ENCODE measurements at places on chromosomes 2 and 18. TPM values are rescaled to one million over a fixed set of nuclear protein-coding genes. Genes with fewer than 3 reads are reported as not detected.

Gene PROKR1
- not detected for total RNA-seq

Gene AGBL5
- total RNA-seq, result 25.2 TPM

Gene CLIP4
- total RNA-seq, result 184 TPM

Gene TXNDC2
- not detected for total RNA-seq

Gene RNPEPL1
- total RNA-seq, result 80.6 TPM

Gene XIRP2
- total RNA-seq, result not detected

DNA sequence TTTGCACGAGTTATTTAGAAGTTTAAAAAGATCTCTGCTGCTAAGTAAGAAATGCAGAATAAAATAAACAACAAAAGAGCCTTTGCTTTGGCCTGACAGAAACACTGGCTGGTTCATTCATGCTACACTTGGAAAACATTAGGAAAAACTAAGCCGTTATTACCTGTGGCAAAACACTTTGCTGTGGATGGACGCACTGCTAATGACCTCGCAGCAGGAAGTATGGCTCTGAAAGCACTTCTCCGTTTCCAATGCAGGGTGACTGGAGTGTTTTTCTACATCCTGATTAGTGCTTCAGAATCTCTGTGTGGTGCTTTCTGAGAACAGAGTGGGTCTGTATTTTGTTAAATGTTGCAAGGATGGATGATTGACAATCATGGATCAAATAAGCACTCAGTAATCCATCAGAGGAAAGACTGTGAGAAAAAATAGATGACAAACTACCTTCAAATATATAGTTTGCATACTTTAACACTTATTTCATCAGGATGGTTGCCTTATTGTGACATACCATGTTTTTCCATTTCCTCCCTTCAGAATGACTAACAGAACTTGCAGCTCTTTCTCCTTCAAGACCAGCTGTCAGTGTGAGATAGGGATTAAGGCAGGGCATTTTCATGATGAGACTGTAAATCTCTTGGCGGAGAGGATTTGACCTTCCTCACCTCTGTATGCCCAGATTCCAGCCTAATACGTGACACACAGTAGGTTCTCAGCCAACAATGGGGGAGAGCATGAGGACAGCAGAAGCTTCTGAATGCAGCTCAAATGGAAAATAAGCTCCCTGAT lies 38.0 kb downstream of the LINC00305 start:
- no peaks in the 10 kb centered on the region for H3K36me3 ChIP-seq
- no peak for DNase-seq
- no peak overlapping the region for H3K4me3 ChIP-seq
- H3K27ac ChIP-seq, result no peak overlapping the region

DNA sequence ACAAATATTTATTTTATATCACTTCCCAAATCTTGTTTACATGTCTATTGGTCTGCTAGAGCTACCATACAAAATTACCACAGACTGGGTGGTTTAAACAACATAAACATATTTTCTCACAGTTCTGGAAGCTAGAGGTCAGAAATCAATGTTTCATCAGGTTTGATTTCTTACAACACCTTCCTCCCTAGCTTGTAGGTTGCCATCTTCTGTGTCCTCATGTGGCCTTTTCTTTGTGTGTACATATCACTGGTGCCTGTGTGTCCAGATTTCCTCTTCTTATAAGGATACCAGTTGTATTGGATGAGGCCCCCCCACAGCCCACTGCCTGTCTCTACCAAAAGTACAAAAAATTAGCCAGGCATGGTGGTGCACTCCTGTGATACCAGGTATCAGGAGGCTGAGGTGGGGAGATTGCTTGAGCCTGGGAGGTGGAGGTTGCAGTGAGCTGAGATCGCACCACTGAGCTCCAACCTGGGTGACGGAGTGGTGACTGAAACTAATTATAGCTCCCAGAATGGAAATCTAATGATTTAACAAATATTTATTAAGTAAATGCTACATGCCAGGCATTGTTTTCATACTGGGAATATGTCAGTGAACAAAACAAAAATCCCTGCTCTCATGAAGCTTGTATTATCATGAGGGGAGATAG lies 13.6 kb downstream of the EML4 start:
- no peak overlapping the region for H3K4me3 ChIP-seq
- H3K27me3 ChIP-seq, result no peaks in the 10 kb centered on the region
- H3K4me1 ChIP-seq, result peaks cover 34% of the 10 kb centered on the region
- DNase-seq, result no peak

DNA sequence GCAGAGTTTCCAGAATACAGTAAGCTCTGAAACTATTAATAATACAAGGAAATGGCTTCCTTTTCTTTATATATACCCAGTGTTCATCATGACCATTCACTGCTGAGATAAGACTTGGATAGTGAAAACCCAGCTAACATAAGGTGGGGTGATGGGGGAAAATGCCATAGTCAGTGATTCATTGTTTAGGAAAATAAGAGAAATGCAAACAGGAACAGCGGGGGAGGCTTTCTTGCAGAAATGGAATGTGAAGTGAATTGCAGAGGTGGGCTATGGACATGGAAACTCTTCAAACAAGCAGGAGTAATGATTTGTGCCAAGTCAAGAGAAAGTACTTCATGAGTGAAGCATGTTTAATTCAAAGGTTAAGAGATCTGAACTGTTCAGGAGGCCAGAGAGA lies 519.4 kb downstream of the TDRD15 start:
- no peak overlapping the region for H3K4me3 ChIP-seq
- no peak overlapping the region for H3K27ac ChIP-seq
- DNase-seq, result no peak
- H3K36me3 ChIP-seq, result no peaks in the 10 kb centered on the region
- H3K4me1 ChIP-seq, result no peaks in the 10 kb centered on the region
- H3K27me3 ChIP-seq, result no peaks in the 10 kb centered on the region

DNA sequence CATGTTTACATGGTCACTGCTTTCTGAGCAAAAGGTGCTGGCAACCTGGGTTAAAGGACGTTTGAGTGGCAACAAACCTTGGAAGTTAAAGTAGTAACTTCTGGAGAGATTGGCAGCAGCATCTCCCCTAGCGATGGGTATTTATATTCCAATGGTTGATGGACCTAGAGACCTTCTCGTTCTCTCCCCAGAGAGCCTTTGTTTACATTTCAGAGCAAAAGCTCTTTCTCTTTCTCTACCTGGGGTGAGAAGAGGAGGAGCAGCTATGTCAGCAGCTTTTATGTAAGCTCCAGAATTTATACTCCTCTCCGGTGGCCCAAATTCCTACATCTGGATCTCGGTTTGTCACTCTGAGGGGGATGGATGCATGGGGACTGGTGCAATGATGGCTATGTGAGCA lies 213.7 kb upstream of the ARL4C start:
- H3K4me1 ChIP-seq, result no peaks in the 10 kb centered on the region
- no peak for DNase-seq
- H3K36me3 ChIP-seq, result no peaks in the 10 kb centered on the region
- H3K4me3 ChIP-seq, result no peak overlapping the region
- peaks cover 52% of the 10 kb centered on the region for H3K27me3 ChIP-seq

DNA sequence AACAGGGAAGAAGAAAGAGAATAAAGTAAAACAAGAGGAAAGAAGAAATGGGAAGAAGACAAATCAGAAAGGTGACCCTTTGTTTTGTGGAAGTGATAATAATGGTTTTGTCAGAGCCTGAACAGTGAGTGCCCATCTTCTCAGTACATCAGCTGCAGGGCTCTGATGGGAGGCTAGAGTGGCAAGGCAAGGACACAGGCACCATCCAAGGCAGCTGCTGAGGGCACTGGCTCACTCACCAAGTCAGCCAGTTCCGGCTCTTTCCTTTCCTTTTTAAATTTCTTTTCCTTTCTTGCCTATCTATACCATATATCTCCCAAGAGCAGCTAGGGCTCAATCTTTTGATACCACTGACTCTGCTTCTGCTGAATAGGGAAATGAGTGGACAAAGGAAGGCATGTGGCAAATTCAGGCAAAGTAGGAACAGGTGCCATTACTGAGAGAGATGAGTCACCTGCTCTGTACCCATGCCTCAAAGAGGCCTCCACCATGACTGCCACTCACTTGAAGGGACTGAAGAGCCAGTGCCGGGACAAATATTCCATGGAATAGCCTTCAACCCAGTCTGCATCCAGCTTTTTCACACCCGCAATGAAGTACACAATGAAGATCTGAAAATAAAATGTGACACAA lies 6.2 kb downstream of the GGCX start:
- H3K4me1 ChIP-seq, result peaks cover 10% of the 10 kb centered on the region
- H3K4me3 ChIP-seq, result no peak overlapping the region
- H3K27ac ChIP-seq, result no peak overlapping the region
- no peaks in the 10 kb centered on the region for H3K27me3 ChIP-seq
- DNase-seq, result no peak

DNA sequence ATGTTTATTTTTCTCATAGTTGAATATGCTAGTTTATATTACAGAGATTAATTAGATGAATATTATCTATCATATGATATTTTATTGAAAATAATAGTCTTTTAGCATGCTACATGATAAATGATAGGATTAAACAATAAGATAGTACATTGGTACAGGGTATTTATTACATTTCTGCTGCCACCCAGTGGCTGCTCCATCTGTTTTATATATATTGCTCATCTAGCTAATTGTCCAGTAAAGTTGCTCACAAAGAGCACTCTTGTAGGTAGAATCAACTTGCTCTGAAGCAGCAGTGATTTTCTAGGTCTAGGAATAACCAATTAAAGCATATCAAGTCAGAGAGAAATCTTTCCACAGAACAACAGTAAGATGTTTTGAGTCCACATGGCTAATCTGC lies 183.3 kb downstream of the ASXL3 start:
- H3K36me3 ChIP-seq, result no peaks in the 10 kb centered on the region
- no peaks in the 10 kb centered on the region for H3K4me1 ChIP-seq
- H3K27ac ChIP-seq, result no peak overlapping the region
- DNase-seq, result peak; percentile 14
- H3K27me3 ChIP-seq, result no peaks in the 10 kb centered on the region
- H3K4me3 ChIP-seq, result no peak overlapping the region

DNA sequence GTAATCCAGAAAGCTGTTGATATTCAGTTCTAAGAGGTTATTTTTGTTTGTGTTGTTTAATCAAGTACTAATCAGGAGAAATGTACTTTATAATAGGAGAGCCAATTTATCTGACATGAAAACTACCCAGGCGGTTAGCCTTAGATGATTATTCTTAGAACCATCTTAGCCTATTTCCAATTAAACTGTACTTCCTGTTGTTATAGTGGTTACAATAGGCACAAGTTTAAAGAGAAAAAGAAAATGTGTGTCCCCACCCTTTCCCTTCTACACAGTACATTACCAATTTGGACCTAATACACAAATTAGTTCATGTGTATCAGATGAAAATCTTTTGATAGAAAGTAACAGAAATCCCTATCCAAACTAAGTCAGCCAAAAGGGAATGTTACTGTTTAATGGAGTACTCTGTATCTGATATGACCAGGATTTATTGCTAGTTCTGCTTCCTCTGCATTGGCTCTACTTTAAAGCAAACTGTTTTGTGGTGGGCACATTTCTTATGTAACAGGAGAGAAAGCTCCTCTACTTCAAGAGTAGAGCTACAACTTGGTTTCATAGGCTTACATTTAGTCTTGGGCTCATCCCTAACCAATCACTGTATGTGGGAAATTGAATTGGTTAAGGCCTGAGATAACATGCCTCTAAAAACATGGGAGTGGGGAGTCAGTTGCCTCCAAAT lies 217.9 kb downstream of the UBE2E3 start:
- H3K27me3 ChIP-seq, result no peaks in the 10 kb centered on the region
- DNase-seq, result no peak
- H3K36me3 ChIP-seq, result no peaks in the 10 kb centered on the region

DNA sequence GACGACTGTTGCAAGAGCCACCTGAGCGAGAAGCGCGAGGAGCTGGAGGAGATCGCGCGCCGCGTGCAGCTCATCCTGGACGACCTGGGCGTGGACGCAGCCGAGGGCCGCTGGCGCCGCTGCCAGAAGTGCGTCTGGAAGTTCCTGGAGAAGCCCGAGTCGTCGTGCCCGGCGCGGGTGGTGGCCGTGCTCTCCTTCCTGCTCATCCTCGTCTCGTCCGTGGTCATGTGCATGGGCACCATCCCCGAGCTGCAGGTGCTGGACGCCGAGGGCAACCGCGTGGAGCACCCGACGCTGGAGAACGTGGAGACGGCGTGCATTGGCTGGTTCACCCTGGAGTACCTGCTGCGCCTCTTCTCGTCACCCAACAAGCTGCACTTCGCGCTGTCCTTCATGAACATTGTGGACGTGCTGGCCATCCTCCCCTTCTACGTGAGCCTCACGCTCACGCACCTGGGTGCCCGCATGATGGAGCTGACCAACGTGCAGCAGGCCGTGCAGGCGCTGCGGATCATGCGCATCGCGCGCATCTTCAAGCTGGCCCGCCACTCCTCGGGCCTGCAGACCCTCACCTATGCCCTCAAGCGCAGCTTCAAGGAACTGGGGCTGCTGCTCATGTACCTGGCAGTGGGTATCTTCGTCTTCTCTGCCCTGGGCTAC lies 1.2 kb downstream of the KCNF1 start:
- H3K4me3 ChIP-seq, result no peak overlapping the region
- DNase-seq, result no peak
- no peaks in the 10 kb centered on the region for H3K36me3 ChIP-seq
- H3K27me3 ChIP-seq, result peaks cover 99% of the 10 kb centered on the region
- no peak overlapping the region for H3K27ac ChIP-seq

DNA sequence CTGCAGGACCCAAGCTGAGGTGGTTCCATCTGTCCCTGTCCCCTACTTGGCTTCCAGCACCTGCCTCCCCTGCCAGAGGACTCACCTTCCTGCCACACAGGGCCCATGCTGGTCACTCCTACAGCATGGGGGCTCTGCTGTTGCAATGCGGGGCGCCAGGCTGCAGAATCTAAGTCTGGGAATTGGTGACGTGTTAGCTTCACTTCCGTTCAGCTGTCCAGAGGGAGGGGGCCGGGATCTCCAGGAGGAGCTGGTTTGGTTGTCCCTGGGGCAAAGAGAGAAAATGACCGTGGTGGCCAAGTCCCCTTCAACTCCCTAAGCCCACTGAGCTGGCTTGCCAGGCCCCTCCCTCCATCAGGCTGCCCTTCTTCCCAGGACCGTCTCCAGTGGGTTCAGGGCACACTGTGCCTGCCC lies 69.5 kb downstream of the IL1R2 start:
- no peaks in the 10 kb centered on the region for H3K36me3 ChIP-seq
- H3K27me3 ChIP-seq, result no peaks in the 10 kb centered on the region
- H3K27ac ChIP-seq, result no peak overlapping the region
- H3K4me3 ChIP-seq, result no peak overlapping the region
